ENCODE measurements at places on chromosomes 5 and 9.

DNA sequence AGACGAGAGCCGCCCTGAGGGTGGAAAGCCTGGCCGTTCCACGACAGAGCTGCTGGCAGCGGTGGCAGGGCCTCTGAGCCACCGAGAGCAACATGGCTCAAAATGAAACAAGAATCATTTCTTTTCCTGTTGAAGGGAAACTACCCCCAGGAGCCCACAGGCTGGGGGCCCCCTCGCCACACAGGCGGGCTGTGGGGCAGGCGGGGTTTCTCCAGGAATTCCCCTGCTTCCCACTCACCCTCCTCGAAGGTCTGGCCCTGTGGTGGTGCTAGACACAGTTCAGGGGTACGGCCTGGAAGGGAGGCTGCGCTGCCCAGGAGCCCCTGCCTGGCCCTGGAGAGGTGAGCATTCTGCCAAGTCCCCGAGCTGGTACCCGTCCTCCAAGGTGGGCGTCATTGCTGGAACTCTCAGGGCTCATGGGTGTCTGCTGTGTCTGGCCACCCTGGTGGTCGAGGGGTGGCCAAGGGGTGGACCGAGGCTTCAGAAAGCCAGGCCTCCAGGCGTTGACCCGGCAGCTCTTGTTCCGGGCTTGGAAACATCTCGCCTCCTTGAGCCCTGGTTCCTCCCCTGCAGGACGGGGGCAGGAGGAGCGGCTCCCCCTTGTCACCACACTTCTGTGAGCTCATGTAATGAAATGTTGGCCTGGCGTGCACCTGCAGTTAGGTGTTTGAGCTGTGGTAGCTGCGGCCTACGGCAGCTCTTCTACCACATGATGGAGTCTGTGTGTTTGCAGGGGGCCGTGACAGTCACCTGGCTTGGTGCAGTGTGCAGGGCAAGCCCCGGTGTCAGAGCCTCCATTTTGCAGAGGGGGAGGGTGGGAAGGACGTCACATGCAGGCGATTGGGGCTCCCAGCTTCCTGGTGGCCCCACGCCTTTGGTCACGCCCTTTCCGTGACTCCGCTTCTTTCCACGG lies 65.3 kb downstream of the RXRA start:
- DNase-seq: no peak

GRCh38 chr9:138009803-138010690 lies 132.5 kb downstream of the CACNA1B start:
- DNase-seq: no peak

DNA sequence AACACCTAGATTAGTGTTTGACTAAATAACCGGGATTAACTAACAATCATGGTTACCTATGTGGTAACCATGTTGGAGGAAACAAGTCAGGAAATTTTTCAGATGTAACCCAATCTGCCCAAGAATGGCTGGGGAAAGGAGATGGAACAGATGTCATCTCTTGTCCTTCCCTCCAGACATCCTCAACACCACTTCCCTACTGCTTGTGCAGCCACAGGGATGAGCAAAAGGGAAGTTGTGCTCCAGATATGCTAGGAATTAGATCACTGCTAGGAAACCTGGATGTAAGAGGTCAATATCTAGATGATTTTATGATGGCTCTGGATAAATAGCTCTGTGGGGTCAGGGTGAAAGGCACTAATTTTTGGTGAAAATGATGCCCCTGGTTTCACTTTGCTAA lies 61.3 kb upstream of the ELL2 start:
- DNase-seq: no peak

GRCh38 chr9:77939149-77939668 lies 92.4 kb downstream of the GNAQ start:
- no peak for DNase-seq

GRCh38 chr9:7534211-7534935 lies 265.2 kb downstream of the DMAC1 start:
- DNase-seq: no peak

GRCh38 chr5:4233671-4234070 lies 638.0 kb downstream of the IRX1 start:
- no peak for DNase-seq
